Liver (tissue), 10 donors: ENCODE measurements at places on chromosomes 3 and 15. TPM values are rescaled to one million over a fixed set of nuclear protein-coding genes. Genes with fewer than 3 reads are reported as not detected.

GRCh38 chr3:119748991-119749390, 32.9 kb upstream of the NR1I2 start:
- H3K27me3 ChIP-seq = no peaks in the 10 kb centered on the region
- H3K4me3 ChIP-seq = no peak overlapping the region
- H3K4me1 ChIP-seq = no peaks in the 10 kb centered on the region

GRCh38 chr3:72738752-72739530, 109.3 kb downstream of the SHQ1 start:
- no peak overlapping the region for H3K4me3 ChIP-seq
- no peaks in the 10 kb centered on the region for H3K27me3 ChIP-seq
- H3K27ac ChIP-seq = no peak overlapping the region
- no peaks in the 10 kb centered on the region for H3K36me3 ChIP-seq
- peak; percentile 74 for DNase-seq

DNA sequence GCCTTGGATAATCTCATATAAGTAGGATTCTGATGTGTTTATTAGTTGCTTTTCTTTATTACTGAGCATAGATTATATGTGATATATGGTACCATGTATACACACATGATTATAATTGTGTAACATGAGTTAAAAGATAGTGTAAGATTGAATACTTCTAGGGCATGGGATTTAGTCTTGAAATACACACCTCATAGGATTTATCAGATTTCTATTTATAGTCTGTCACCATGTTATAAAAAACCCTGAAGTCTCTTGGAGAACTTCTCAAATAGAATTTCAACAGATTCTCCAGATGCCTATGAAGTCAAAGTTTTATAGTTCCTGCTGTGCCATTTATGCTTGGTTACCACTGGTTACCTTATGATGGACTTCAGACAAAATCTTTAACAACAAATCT, 11.2 kb upstream of the KPNA4 start:
- H3K4me1 ChIP-seq = no peaks in the 10 kb centered on the region
- no peak for DNase-seq
- no peak overlapping the region for H3K4me3 ChIP-seq
- no peak overlapping the region for H3K27ac ChIP-seq

DNA sequence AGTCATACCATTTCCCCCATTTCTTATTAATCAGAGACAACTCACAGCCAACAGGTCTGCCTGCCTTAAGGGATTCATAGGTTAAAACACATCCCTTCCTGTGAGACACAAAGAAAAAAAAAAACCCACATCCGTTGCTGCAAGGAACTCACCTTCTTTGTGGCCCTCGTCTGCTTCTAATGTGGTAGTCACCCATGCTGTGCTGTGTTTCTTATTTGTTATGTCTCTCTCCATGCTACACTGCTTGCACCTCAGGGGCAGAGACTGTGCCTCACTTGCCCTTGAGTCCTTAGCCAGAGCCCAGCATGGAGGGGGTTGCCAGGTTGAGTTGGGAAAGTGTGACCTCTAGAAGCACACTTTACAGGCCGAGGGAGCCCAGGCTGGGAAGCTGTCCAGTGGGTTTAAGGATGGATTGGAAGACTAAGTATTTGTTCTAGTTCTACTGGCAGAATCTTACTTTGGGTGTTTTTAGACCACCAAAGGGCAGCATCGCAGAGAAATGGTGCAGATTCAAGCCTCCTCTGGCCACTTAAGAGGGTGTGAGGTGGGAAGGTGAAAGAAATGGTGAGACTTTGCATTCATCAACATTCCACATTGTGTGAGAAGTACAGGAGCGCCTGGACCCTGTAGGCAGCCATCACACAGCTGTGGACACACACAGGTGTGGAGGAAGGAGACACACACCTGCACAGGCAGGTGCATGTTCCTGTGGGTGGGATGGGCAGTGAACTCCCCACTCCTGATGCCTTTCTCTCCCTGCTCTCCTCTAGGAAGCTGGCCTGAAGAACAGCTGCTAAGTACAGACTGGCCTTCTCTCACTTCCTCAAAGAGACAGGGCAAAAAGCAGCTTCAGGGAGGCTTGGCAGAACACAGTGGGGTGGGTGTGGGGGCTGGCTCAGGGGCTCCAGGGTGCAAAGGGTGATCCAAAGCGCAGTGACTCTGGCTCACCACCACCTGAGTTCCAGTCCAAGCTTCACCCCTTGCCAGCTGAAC, 48.8 kb downstream of the GLB1 start:
- DNase-seq = no peak
- no peak overlapping the region for H3K4me3 ChIP-seq
- H3K27ac ChIP-seq = no peak overlapping the region
- no peaks in the 10 kb centered on the region for H3K27me3 ChIP-seq

The CHRFAM7A gene
- polyA plus RNA-seq = not detected

- no peaks in the 10 kb centered on the region for H3K36me3 ChIP-seq
- H3K27me3 ChIP-seq = no peaks in the 10 kb centered on the region
- no peak for DNase-seq
- H3K27ac ChIP-seq = no peak overlapping the region
Measured at GRCh38 chr15:87572381-87572910, 684.1 kb downstream of the NTRK3 start.

DNA sequence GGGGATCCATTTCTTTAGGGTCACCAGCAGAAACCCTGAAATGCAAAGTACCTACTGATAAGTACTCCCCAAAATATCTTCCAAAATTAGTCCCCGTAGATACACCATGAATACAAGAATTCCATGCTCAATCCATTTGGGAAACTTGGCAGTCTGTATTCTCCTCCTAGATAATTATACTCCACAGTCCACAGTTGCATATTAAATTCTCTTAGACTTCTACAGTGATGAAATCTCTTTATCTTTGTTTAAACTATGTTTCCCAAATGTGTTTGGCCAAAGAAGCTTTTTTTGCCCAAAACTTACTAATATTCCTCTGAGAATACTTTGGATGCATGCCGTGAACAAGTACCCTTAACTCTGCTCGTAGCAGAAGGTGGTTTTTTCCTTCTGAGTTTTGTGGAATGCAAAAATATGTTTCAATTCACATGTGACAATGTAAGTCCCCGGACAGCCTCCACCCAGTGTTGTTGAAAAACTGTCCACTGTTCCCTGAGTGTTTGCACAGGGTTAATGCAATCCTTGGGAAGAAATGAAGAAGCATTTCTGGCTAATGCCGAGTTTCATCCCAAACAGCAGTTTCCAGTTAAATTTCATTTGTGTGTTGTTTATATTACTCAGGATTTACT, 126.7 kb downstream of the ARNT2 start:
- H3K4me3 ChIP-seq = no peak overlapping the region
- H3K27me3 ChIP-seq = no peaks in the 10 kb centered on the region
- H3K27ac ChIP-seq = no peak overlapping the region
- no peaks in the 10 kb centered on the region for H3K4me1 ChIP-seq
- no peaks in the 10 kb centered on the region for H3K36me3 ChIP-seq

- no peak overlapping the region for H3K27ac ChIP-seq
- no peaks in the 10 kb centered on the region for H3K27me3 ChIP-seq
- no peaks in the 10 kb centered on the region for H3K4me1 ChIP-seq
- H3K36me3 ChIP-seq = no peaks in the 10 kb centered on the region
Measured at GRCh38 chr3:129365296-129366136, 62.9 kb downstream of the EFCAB12 start.

The ARHGAP31 gene
- polyA plus RNA-seq = 1.5 TPM

The LSG1 gene
- polyA plus RNA-seq = 22.8 TPM

GRCh38 chr15:94701281-94701985, 470.1 kb downstream of the MCTP2 start:
- H3K27me3 ChIP-seq = no peaks in the 10 kb centered on the region
- no peaks in the 10 kb centered on the region for H3K4me1 ChIP-seq
- no peak overlapping the region for H3K27ac ChIP-seq
- no peaks in the 10 kb centered on the region for H3K36me3 ChIP-seq

The SLC49A4 gene
- polyA plus RNA-seq = 3.3 TPM

GRCh38 chr3:31621314-31621713, 88.6 kb downstream of the STT3B start:
- H3K27me3 ChIP-seq = no peaks in the 10 kb centered on the region
- DNase-seq = no peak
- H3K4me3 ChIP-seq = no peak overlapping the region
- peaks cover 9% of the 10 kb centered on the region for H3K36me3 ChIP-seq
- H3K4me1 ChIP-seq = no peaks in the 10 kb centered on the region
- no peak overlapping the region for H3K27ac ChIP-seq

The CRYGS gene
- polyA plus RNA-seq = 0.53 TPM

The PLCL2 gene
- 2.6 TPM for polyA plus RNA-seq

The HCLS1 gene
- 18.5 TPM for polyA plus RNA-seq

The FGF7 gene
- polyA plus RNA-seq = 0.13 TPM

DNA sequence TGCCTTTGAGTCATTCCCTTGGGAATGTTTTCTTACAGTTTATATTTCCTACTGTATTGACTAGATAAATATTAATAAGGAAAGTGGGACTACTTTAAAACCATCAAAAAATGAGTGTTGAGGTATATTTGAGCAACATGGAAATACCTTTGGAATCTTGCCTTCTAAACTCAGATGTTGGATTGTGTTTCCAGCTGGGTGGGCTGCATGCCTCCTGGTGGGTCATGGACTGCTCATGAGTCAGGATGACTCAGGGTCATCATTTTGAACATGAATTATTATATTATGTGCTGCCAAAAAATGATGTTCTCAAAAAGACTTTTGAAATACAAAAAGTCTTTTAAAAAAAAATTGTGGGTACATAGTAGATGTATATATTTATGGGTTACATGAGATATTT, 41.1 kb upstream of the APH1B start:
- no peak overlapping the region for H3K4me3 ChIP-seq
- no peaks in the 10 kb centered on the region for H3K36me3 ChIP-seq
- peaks cover 15% of the 10 kb centered on the region for H3K4me1 ChIP-seq

GRCh38 chr15:87227846-87228245, 1028.7 kb downstream of the NTRK3 start:
- H3K4me3 ChIP-seq = no peak overlapping the region
- no peak overlapping the region for H3K27ac ChIP-seq
- no peaks in the 10 kb centered on the region for H3K36me3 ChIP-seq
- no peak for DNase-seq
- no peaks in the 10 kb centered on the region for H3K27me3 ChIP-seq
- H3K4me1 ChIP-seq = no peaks in the 10 kb centered on the region

- no peaks in the 10 kb centered on the region for H3K27me3 ChIP-seq
- no peak for DNase-seq
- no peak overlapping the region for H3K27ac ChIP-seq
- no peak overlapping the region for H3K4me3 ChIP-seq
- H3K4me1 ChIP-seq = no peaks in the 10 kb centered on the region
- H3K36me3 ChIP-seq = no peaks in the 10 kb centered on the region
Measured at GRCh38 chr3:17577796-17578520, 164.5 kb downstream of the TBC1D5 start.

GRCh38 chr3:106640353-106640752, 736.9 kb upstream of the CCDC54 start:
- DNase-seq = no peak
- no peaks in the 10 kb centered on the region for H3K4me1 ChIP-seq
- H3K4me3 ChIP-seq = no peak overlapping the region
- no peaks in the 10 kb centered on the region for H3K36me3 ChIP-seq

DNA sequence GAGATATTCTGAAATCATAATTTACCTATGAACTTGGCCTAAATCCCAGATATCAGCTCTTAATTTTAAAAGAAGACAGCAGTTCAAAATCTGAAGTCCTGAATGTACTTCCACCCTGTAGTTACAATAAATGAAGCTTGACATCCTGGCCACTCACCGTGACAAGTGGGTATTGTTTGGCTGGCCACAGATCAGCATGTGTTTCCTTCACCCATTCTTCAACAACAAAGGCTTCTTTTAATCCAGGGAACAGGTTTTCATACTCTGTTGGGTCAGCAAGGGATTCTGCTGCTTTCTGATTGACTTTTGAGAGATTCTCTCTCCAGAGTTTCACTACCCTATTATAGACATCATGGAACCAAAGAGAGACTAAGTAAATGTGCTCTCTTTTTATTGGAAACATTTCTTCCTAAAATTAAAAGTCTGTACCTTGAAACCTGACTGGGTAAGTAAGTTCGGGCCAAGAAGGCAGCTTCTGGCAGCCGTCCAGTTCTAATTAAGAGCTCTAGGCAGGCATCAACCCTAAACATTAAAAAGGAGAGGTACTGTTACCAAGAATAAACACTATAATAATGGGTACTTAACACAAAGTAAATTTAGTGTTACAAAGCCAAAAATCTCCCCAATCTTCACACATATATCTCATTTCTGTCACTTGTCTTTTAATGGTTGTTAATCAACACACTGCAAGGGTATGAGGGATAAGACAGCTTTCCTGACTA, 15.2 kb downstream of the MRPS22 start:
- H3K4me3 ChIP-seq = no peak overlapping the region
- H3K27ac ChIP-seq = no peak overlapping the region
- H3K4me1 ChIP-seq = no peaks in the 10 kb centered on the region
- no peaks in the 10 kb centered on the region for H3K27me3 ChIP-seq

- no peak overlapping the region for H3K4me3 ChIP-seq
- H3K27me3 ChIP-seq = no peaks in the 10 kb centered on the region
- no peak overlapping the region for H3K27ac ChIP-seq
- no peaks in the 10 kb centered on the region for H3K36me3 ChIP-seq
Measured at GRCh38 chr3:60391292-60391691, 860.0 kb downstream of the FHIT start.

The CP gene
- polyA plus RNA-seq = 1,294 TPM

GRCh38 chr3:122962149-122962548, 65.4 kb downstream of the SEMA5B start:
- DNase-seq = no peak
- H3K4me3 ChIP-seq = no peak overlapping the region
- H3K36me3 ChIP-seq = no peaks in the 10 kb centered on the region
- peaks cover 2% of the 10 kb centered on the region for H3K4me1 ChIP-seq
- no peak overlapping the region for H3K27ac ChIP-seq
- no peaks in the 10 kb centered on the region for H3K27me3 ChIP-seq

DNA sequence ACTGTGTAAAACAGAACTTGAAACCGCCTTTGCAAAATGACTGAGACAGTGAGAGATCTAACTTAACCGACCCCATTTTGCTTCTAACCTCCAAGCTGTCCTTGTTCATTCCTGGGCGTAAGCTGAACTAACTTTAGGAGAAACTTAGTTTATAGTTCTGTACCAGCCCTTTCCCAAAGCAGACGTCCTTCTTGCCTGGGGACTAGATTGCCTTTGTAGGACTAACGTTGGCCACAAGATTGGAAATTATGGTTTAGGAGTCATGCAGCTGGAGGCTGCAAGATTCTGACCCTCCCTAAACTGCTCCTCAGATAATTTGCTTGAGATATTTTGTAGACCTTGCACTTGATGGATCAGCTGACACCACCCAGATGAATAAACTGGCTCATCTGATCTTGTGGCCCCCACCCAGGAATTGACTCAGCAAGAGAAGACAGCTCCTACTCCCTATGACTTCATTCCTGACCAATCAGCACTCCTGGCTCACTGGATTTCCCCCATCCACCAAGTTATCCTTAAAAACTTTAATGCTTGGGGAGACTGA, 219.9 kb upstream of the PROK2 start:
- H3K36me3 ChIP-seq = no peaks in the 10 kb centered on the region
- no peaks in the 10 kb centered on the region for H3K4me1 ChIP-seq
- H3K27ac ChIP-seq = no peak overlapping the region
- H3K4me3 ChIP-seq = no peak overlapping the region
- H3K27me3 ChIP-seq = no peaks in the 10 kb centered on the region
